Kidney tubule cell (primary cell): ENCODE measurements at places on chromosomes 2 and 18.

GRCh38 chr2:69781321-69782248, 39.7 kb downstream of the ANXA4 start:
- peak; percentile 32 for DNase-seq

GRCh38 chr2:209806318-209806717, 34.7 kb downstream of the UNC80 start:
- DNase-seq: no peak

- no peak for DNase-seq
Measured at GRCh38 chr2:107430006-107430405, 396.7 kb upstream of the RGPD4 start.

DNA sequence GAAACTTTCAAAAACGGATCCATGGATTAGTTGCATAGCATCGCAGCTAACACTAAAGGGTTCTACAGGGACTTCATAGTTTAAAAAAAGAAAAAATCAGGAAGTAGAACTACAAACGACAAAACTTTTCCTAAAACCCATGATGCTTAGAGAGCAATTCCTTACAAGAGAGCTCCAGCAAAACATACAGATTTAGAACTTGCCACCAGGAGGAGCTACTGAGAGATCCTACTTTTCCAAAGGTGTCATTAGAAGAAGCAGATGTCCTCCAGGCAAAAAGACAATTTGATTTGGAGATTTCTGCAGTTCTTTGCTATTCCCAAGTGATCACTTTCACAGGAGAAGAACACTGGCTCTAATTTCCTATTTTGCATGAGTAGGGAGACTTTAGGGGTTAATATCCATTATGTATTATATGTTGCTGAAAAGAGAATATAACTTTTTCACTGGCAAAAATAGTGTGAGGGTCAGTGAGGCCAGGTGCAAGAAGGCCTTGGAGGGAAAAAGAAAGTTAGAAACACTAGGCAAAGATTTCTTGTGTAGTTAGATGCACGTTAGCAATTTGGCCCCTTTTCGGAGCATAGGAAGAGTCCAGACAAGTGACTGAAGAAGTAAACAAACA, 436.2 kb downstream of the SUCLG1 start:
- DNase-seq: peak; percentile 65

DNA sequence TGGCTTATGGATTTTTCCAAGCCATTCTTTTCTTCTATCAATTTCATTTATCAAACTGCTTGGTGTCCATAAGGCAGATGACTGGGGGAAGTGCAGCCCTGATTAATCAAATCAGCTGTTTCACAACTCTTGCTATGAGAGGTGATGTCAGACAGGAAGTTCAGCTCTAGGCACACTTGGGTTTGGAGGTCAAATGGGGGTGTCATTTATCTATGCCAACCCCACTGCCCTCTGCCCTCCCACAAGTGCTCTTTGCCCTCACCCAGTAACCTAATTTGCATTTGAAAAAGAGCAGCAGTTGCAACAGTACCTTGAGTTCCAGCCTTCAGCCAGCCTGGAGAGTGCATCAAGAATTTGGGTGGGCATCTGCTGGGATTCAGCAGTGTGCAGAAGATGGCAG, 431.3 kb upstream of the SPRED2 start:
- no peak for DNase-seq

GRCh38 chr2:110718990-110719389, 13.4 kb upstream of the ACOXL start:
- DNase-seq: no peak

GRCh38 chr18:57544936-57545660, 41.4 kb downstream of the FECH start:
- DNase-seq: no peak

- DNase-seq: no peak
Measured at GRCh38 chr2:1546901-1547300, 133.6 kb downstream of the TPO start.

DNA sequence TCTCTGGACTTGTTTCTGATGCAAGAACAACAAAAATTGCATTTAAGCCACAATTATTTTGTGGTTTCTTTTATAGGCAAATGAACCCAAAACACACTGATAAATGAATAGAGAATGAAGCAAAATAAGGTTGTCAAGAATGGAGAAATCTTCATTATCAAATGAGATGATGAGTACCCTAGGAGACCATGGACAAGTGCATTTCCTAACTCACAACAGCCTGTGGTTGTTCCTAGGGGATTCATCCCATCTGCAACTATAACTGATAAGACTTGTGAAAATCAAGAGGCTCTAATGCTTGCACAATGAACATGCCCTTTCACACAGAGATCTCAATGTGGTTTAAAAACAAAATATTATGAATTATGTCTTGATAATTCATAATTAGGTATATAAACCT, 159.9 kb downstream of the PDE1A start:
- no peak for DNase-seq

GRCh38 chr2:38692636-38693318, 26.9 kb downstream of the GALM start:
- DNase-seq: no peak

DNA sequence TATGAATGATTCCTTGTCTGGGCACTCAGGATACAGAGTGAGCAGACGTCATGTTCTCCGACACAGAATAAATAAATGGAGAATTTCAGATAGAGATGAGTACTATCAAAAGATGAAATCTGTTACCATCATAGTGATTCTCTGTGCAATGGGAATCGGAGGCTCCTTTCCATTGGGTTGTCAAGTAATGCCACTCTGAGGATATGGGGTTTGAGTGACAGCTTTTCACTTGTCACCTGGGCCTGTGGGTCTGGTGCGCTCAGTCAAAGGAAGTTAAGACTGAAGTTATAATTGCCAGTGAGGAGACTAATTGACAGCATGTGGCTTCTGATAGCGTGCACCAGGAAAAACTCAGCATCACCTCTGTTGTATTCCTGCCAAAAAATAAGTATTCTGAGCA, 387.2 kb downstream of the SOX11 start:
- DNase-seq: no peak

- DNase-seq: no peak
Measured at GRCh38 chr18:47531717-47532116, 280.3 kb upstream of the SKOR2 start.

DNA sequence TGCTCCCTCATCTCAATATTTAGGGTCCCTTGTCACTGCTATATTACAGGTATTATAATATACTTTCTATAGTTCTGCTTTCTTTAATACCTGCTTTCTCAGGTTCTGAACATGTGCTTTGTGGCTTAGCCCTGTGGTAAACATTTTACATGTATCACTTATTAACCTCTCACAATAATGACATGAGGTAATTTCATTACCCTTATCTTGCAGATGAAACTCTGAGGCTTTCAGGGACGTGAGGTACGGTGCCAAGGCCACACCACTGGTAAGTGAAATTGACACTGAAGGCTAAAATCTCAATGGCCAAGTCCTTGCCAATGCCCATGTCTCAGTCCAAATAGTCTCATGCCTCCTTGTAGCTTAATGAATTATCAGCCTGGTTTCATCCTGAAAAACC, 21.7 kb downstream of the LINC00305 start:
- no peak for DNase-seq

DNA sequence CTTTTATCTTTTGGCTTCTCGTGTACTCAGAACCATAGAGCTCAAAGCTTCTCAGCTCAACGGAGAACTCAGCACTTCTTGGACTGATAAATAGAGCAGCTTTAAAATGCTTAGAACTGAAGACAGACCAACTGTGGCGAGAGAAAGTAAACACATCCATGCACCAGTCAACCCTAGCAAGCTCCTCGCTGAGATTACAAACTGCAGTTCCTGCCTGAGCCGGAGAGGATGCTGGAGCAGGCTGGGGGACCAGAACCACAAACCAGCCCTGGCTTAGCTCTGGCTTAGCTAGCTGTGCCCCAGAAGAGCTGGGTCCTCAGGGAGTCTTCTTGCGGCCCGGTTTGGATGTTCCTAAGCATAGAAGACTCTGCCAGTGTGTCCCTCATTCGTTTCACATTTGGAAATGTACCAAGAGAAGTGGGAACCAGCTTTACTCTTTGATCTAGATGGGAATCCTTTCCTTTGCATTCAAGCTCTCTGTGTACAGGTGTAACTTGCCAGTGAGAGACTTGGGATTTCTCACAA, 5.6 kb downstream of the PAX8 start:
- DNase-seq: peak; percentile 80

- peak; percentile 48 for DNase-seq
Measured at GRCh38 chr2:203533676-203534591, 1.2 kb downstream of the RAPH1 start.

DNA sequence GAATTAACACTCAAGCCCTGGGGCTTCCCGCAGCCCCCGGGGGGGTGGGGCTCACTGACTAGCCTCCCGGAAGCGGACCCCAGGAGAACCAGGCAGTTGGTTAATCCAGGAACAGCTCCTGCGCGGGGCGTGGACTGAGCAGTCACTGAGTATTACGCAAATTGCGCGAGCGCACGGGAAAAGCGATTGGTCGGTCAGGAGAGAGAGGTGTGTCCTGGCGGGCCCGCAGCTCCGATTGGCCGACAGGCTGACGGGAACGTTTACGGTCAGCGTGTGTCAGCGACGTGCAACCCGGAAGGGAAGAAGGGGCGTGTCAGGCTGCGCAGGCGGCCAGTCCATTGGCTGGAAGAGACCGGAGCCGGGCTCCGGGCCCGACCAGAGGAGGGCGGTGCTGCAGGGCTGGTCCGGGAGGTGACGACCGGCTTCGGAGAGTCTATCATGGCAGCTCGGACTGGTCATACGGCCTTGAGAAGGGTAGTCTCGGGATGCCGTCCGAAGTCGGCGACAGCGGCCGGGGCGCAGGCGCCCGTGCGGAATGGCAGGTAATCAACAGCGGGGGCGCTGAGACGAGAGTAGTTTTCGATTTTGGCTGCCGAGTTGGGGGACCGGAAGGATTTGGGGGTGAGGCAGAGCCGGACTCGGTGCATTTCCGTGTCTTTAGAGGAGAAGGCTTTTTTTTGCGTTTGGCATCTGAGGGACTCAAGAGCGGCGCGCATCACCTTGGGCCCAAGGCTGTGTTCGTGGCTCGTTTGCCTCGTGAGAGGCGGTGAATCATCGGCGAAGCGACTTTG, at the start of gene COQ10B:
Gene COQ10B (plus strand): TSS at position 430 of the 791 bp plus-strand sequence. CDS start 9 bp downstream, at position 439.
- peak; percentile 100 for DNase-seq

- peak; percentile 33 for DNase-seq
Measured at GRCh38 chr2:158182676-158183295, 81.1 kb downstream of the UPP2 start.
